ENCODE measurements at places on chromosomes 2 and 18.
A peak's percentile ranks its signal among the peaks of the same experiment; 100 is the strongest.

- DNase-seq = no peak
Measured at GRCh38 chr2:5685225-5685624, 7.0 kb upstream of the SOX11 start.

GRCh38 chr2:18444806-18445205 lies 115.6 kb downstream of the RDH14 start:
- DNase-seq = no peak

DNA sequence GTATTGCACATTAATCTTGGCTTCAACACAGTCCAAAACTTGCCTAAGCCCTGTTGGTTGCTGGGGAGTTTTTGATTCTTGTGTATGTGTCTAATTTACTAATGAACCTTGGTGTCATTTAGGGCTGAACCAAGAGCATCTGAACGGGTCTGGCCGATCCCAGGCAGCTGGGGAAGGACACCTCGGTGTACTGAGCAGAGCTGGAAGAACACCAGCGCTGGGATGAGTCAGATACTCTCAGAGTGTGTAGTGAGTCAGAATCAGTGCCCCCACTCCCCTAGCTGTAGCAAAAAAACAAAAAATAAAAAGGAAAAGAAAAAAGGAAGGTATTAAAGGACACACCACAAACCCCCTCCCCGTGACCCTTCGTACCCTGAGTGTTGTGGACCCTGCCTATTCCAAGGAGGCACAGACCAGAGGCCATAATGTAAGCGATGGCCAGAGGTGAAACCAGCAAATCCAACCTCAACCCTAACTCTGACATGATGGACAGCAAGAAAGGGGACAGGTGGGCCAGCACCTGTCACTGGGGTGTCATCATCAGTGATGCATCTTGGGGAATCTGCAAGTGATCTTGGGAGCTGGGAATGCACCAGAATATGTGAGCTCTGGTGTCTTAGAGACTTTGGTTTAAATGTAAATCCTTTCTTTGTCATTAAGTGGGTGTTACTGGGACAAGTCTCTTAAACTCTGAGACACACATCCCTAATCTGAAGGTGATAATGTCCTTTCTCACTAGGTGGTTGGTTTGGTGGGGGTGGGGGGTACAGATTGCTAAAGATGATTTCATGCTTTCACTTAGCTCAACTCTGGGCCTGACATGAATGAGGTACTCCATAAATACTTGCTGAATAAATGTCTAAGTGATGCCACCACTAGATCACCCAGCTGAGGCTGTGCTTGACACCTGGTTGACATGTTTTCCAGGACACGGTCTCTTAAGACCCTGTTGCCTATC lies 34.2 kb upstream of the NCOA1 start:
- DNase-seq = peak; percentile 34

GRCh38 chr2:61575447-61575859 lies 37.3 kb upstream of the XPO1 start:
- DNase-seq = no peak

GRCh38 chr18:12543697-12544096 lies 114.2 kb downstream of the SPIRE1 start:
- no peak for DNase-seq

DNA sequence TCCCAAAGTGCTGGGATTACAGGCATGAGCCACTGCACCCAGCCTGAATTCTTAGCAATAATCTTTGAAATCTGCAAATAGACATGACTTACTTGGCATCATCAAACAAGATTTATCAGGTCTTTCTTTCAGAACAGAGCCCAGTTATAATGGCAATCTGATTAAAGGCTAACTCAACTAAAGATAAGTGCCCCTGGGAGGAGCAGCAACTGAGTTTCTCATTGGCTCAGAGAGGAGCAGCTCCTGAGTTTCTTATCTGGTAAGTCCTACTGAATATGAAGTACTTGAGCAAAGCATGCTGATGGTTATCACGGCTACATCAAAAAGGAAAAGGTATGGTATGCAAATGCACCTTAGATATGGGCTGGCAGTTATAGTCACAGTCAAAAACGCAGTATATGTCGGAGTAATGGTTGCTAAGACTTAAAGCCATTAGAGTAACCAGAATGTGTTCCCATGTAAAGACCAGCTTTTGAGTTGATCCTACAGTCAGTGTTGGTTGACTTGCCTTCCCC lies 15.0 kb upstream of the AP1S3 start:
- peak; percentile 34 for DNase-seq

DNA sequence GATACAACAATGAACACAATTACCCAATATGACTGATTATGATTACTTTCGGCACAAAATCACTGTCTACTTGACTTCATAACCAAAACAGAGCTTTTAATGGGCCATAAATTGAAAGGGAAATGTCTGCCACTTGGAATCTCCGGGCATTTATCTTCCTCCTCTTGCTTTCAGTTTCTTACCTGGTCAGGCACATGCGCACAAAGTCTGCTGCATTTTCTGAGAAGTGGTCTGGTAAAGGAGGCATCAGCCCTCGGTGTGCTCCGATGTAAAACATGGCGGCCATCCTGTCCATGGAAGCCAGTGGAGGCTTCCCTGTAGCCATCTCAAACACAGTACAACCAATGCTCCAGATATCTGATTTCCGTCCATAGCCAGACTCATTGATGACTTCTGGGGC lies 62.0 kb downstream of the CCNT2 start:
- DNase-seq = no peak

DNA sequence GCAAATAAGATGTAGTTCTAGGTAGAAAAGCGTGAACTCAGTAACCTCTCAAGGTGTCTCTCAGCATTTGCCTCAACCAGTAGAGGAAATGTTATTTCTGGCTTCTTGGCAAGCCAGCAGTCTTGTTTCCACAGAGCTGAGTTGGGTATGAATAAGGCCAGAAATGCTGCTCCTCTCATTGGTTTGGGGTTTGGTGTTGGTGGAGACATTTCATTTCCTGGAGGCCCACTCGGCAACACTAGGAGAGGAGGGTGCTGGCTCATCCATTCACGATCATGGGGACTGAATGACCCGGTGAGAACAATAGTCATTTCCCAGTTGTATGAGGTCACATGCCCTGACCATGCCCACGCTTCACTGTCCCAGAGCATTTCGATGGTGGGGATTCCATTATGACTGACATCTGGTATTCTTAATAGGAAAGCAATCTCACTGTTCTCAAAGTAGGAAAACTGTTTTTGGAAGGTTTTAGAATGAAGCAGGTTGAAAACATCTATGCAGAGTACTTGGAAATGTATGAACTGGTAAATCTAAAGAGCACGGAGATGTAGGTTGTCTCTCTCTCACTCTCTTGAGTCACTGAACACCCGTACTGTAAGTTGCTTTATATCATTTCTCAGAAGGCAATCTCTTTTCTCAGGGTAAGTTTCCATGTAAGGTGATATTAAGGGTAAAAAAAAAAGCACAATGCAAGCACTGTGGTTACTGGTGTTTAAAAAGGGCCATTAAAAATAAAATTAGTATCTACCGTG lies 37.1 kb upstream of the CTLA4 start:
- DNase-seq = no peak

- DNase-seq = no peak
Measured at GRCh38 chr2:236562434-236562833, 7.2 kb upstream of the ACKR3 start.

- no peak for DNase-seq
Measured at GRCh38 chr2:185128346-185128745, 530.0 kb downstream of the ZNF804A start.

DNA sequence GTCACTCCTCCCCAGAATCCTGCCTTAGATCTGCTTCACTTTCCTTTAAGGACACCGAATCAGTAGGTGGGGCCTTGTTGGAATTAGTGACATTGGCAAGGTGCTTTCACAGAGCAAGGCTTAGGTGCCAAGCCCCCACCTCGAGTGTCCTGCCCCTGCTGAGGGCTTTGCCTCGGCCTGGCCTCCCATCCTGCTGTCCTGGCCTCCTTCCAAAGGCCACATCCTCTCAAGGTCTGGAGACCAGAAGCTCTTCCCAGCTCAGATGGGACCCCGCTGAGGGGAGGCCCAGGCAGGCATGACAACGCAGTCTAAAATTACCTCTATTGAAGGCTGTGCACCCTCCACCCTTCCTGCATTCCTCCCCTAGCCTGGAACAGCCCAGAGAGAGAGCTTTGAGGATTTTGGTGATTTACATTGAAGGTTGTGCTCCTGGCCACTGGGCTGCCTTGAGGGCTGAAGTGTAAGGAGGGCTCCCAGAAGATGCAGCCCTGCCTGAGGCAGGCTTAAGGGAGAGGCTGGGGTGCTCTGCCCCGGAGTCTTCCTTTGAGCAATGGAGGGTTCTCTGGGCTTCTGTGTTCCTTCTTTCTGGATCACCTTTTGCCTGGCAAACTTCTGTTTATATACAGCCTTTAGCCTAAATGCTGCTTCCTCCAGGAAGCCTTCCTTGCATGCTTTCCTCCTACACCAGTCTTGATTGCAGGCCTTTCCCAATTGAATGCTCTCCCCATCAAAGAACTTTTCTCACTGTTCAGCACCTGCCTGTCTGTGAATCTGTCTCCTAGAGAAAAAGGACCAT lies 154.4 kb downstream of the DDX1 start:
- DNase-seq = no peak
